Purkinje cell (primary cell): ENCODE measurements at places on chromosomes 12 and 14. TPM values are rescaled to one million over a fixed set of nuclear protein-coding genes. Genes with fewer than 3 reads are reported as not detected.

Gene DENND5B
- polyA plus RNA-seq: 30.1 and 32.0 TPM in 2 replicates

Gene SMCO3
- not detected in 2 replicates for polyA plus RNA-seq

Gene PLCZ1
- polyA plus RNA-seq: not detected in 2 replicates

Gene SLC10A1
- 0.23 TPM in 1 of 2 replicates, not detected in the other for polyA plus RNA-seq

Gene TAS2R31
- not detected in 2 replicates for polyA plus RNA-seq

Gene RNASE3
- 2.3 TPM in 1 of 2 replicates, not detected in the other for polyA plus RNA-seq

Gene SLC6A12
- 0.67 and 2.6 TPM in 2 replicates for polyA plus RNA-seq

Gene ING4
- 22.4 and 27.0 TPM in 2 replicates for polyA plus RNA-seq

Gene GLIPR1L1
- polyA plus RNA-seq: 3.4 and 4.4 TPM in 2 replicates

Gene FAM186B
- polyA plus RNA-seq: 0.24 TPM in 1 of 2 replicates, not detected in the other

Gene SCNN1A
- polyA plus RNA-seq: not detected in 2 replicates

Gene NKX2-1
- polyA plus RNA-seq: not detected in 2 replicates

Gene FLVCR2
- polyA plus RNA-seq: not detected in 2 replicates

Gene KRT78
- not detected in 2 replicates for polyA plus RNA-seq

Gene NPFF
- polyA plus RNA-seq: 0.91 TPM in 1 of 2 replicates, not detected in the other

Gene GRIN2B
- polyA plus RNA-seq: 0.01 and 7.5 TPM in 2 replicates

Gene AKAP5
- polyA plus RNA-seq: 0.28 and 3.8 TPM in 2 replicates

Gene NOVA1
- 80.3 and 93.7 TPM in 2 replicates for polyA plus RNA-seq

Gene RNFT2
- polyA plus RNA-seq: 16.2 and 26.9 TPM in 2 replicates

Gene LRR1
- 2.3 and 5.0 TPM in 2 replicates for polyA plus RNA-seq

Gene SIX1
- not detected in 2 replicates for polyA plus RNA-seq

Gene MIP
- polyA plus RNA-seq: 0.51 TPM in 1 of 2 replicates, not detected in the other

Gene NAV3
- polyA plus RNA-seq: 5.9 and 10.9 TPM in 2 replicates

Gene CCDC177
- polyA plus RNA-seq: 0.13 TPM in 1 of 2 replicates, not detected in the other

Gene G2E3
- 24.2 and 45.4 TPM in 2 replicates for polyA plus RNA-seq

Gene TAS2R14
- 10.0 and 17.3 TPM in 2 replicates for polyA plus RNA-seq

Gene COL2A1
- polyA plus RNA-seq: not detected in 2 replicates

Gene DCN
- 5.3 and 12.2 TPM in 2 replicates for polyA plus RNA-seq

Gene KRT6A
- not detected in 2 replicates for polyA plus RNA-seq
